Stimulated activated CD4-positive, alpha-beta T cell treated with anti-CD3 and anti-CD28 coated beads, Interleukin-12 subunit alpha, Interleukin-12 subunit beta, amount 100 ng/mL, for 48 hours (primary cell): ENCODE measurements at places on chromosomes 2 and 18.
A peak's percentile ranks its signal among the peaks of the same experiment; 100 is the strongest.

- DNase-seq, result no peak
Observed at GRCh38 chr2:215653344-215654030, 217.6 kb upstream of the FN1 start.

DNA sequence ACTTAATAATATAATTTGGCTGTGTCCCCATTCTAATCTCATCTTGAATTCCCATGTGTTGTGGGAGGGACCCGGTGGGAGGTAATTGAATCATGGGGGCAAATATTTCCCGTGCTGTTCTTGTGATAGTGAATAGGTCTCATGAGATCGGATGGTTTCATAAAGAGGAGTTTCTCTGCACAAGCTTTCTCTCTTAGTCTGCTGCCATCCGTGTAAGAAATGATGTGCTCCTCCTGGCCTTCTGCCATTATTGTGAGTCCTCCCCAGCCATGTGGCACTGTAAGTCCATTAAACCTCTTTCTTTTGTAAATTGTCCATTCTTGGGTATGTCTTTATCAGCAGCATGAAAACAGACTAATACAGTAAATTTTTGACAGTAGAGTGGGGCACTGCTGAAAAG lies 102.5 kb upstream of the LTBP1 start:
- DNase-seq, result no peak

GRCh38 chr2:96140941-96141623 lies 2.8 kb upstream of the ASTL start:
- DNase-seq, result no peak

- DNase-seq, result no peak
Observed at GRCh38 chr18:44047585-44047984, 633.1 kb upstream of the SETBP1 start.

DNA sequence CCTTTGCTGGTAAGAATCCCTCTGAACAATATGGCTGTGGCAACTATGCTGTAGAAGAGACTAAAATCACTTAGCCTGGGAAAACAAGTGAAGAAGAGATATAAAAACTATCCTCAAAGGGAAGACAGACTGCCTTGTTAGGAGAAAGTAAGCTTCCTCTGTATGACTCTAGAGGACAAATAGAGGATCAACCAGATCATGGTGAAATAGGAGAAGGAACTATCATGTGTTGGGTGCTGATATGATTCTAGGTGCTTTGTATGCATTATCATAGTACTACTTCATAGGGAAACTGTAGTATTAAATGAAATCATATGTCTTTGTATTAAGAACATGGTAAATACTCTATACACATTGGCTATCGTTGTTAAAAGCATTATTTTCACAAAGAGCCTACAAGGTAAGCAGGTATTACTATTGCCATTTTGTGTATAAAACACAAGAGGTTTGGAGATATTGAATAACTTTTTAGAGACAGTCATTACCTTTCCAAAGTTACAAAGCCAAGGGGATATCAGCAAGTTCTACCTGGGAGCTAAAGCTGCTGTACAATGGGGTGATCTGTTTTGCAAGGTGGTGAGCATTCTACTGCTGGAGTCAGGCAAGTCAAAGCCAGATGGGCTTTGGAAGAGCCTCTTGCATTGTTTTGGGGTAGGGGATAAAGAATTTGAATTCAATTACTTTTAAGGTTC lies 402.6 kb downstream of the ALK start:
- DNase-seq, result no peak

DNA sequence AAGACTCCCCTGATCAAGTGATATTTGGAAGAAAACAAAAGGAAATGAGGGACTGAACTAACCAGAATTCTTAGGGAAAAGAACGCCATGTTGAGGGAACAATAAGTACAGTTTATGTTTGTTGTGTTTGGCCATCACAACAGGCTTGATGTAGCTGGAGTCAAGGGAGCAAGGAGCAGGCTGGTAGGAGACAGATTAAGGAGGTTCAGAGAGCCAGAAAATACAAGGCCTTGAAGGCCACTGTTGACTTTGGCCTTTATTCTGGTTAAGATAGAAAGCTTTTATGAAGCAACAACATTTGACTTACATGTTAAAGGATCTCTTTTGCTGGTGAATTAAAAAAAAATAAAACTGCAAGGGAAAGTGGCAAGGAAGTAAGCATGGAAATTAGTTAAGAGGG lies 754.1 kb upstream of the SLC8A1 start:
- DNase-seq, result no peak

DNA sequence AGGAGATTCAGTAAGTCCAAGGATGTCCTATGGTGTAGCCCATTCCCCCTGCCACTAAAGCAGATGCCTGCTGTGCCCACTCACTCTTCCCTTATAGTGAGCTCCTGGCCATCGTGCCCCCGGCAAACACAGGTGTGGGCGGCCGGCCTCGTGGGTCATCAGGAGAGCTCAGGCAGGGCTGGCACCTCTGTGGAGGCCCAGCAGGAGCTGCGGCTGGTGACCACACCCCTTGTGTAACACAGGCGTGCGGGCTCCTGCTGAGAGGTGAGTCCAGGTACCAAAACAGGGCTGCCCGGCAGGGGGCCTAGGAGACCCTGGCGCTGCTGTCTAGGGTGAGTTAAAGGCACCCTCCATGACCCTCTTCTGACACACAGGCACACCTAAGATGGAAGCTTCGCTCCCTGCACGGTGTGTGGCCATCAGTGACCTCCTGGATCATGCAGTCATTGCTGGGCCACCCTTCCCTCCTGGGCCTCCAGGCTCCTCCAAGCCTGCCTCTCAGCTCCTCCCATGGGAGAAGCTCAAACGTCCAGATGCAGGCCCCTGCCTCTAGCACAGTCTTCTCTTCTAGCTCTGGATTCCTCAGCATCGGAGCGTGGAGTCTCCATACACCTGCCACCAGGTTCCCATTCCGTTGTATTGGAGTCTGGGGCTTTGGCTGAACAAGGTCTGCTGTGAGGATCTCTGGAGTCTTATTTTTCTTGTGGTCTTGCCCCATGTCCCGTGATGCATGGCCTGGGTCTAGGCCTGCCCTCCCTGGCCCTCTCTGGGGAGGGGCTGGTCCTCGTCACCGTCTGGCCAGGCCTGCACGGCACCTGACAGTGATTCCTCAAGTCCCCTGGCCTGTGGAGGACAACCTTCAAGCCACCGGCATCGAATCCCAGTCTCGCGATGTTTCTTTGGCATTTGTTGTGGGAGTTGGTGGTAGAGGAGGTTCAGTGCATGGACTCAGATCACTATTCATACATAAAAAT lies 246.9 kb downstream of the ACKR3 start:
- DNase-seq, result no peak

- no peak for DNase-seq
Observed at GRCh38 chr18:48694295-48694694, 155.5 kb downstream of the CTIF start.

GRCh38 chr2:219254590-219255201 lies 978 bp upstream of the TUBA4A start:
- DNase-seq, result peak; percentile 34

DNA sequence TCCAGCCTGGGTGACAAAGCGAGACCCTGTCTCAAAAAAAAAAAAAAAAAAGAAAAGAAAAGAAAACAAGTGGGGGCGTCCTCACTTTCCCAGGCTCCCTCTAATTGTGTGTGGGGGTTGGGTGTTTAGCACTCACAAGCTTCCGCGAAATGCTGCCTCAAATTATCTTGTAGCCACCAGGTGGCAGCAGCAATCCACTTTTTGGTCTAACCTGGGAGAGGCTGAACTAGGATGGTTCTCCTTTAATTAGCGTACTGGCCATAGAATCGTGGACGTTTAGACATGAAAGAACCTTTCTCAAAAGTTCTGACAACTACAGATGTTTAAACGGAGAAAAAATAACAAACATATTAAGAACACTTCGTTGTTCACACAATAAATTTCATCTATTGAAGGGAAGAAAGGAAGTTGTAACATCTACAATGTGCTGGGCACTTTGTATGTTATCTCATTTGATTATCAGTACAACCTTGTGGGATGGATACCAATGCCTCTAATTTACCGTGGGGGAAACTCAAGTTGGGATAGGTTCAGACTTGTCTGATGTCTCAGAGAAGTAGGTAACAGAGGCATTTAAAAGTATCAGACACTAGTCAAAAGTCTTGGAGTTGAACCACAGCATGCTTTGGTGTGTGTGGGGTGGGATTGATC lies 122.7 kb upstream of the NABP1 start:
- peak; percentile 71 for DNase-seq

DNA sequence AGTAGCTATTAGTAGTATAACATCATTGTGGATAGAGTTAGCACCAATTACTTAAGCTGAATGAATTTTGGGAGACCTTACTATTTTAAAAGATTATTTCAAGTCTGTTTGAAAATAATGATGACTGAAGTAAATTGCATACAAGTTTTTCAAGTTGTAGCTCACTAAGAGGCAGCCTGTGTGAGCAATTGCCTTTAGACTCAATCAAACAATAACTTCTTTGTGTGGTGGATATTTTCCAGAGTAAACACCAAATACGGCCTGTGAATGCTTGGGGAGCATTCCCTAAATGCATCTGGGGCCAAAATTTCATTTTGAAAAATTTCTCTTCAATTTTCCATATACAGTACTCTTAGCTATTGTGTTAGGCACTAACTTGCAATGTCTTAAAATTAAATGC lies 7.9 kb downstream of the SERPINB12 start:
- no peak for DNase-seq

DNA sequence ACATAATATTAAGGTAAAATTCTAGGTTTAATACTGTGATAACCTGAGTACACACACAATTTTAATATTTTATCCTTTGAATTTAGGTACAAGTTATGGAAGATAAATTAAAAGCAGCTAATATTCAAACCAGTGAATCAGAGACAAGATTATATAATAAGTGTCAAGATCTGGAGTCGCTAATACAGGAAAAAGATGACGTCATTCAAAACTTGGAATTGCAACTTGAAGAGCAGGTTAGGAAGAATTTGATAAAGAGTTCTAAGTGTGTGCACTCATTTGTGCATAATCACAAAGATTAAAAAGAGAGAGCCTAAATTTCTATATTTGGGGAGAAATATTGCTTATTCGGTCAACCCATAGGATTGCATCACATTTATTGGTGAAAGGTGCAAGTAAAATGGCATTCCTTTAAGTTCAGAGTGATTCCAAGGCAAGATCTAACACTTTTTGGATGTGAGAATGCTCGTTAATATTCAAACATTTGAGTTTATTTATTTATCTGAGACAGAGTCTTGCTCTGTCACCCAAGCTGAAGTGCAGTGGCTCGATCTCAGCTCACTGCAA lies 16.3 kb upstream of the C1GALT1C1L start:
- DNase-seq, result no peak

- no peak for DNase-seq
Observed at GRCh38 chr2:30701782-30702181, 105.5 kb downstream of the CAPN13 start.

- no peak for DNase-seq
Observed at GRCh38 chr18:74533666-74534065, 634 bp upstream of the CNDP1 start.

- DNase-seq, result no peak
Observed at GRCh38 chr18:77464917-77465316, 215.3 kb downstream of the GALR1 start.

- DNase-seq, result no peak
Observed at GRCh38 chr2:99571954-99572353, 82.1 kb upstream of the REV1 start.

GRCh38 chr2:88857951-88858411 lies 166.5 kb downstream of the RPIA start:
- DNase-seq, result no peak

DNA sequence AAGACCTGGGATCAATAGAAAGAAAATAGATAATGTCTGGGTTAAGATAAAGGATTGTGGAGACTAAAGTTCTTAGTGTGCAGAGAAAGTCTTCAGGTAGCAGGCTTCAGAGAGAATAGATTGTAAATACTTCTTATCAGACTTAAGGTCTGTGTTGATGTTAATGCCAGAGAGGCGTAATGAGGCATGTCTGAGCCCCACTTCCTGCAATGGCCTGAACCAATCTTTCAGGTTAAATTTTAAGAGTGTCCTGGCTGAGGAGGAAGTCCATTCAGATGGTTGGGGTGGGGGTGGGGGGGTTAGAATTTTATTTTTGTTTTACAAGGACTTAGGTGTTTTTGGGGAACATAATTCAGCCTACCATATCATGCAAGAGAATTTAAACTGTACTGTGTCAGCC lies 129.5 kb downstream of the EVA1A start:
- DNase-seq, result no peak

DNA sequence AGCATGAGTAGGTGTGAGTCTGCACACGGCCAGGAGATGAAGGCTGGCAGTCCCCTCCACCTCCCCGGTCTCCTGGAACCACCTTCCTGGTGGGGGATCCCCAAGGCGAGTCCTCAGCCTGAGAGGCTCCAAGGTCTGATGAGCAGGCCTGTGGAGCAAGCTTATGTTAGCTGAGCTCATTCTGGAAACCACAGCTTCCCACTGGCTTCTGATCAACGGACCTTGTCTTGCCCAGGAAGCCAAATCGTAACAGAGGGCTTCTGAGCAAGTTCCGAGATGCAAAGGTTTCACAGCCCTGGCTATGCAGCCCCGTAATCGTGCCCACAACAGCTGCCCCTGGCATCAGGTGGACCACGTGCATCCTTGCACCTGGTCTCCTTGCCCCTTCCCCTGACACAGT lies 28.8 kb upstream of the GPR55 start:
- no peak for DNase-seq

GRCh38 chr18:50819027-50819727 lies 639 bp downstream of the MRO start:
- DNase-seq, result no peak

DNA sequence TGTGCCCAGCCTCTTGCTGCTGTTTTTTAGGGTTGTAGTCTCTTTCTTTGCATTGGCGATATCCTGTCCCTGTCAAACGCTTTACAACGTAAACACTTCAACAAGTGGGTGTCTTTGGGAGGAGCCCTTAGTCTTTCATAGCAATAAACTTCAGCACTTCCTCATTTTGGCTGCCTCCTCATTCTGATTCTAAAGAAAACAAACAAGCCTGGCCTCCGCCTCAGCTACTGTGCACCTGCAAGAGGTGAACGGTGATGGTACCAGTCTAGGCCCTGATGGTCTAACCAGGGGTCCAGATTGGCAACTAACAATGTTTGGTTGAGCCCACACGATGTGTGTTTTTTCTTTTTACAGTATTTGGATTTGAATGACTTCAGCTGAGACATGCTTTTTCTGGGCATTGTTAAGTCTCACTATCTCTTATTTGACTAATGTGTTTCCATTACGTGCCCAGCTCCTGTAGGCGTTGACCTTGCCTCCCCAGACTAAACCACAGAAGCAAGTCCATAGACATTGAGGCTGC lies 53.2 kb upstream of the CUL3 start:
- DNase-seq, result peak; percentile 16

GRCh38 chr2:138831154-138831553 lies 51.0 kb upstream of the NXPH2 start:
- no peak for DNase-seq

GRCh38 chr18:26470011-26470637 lies 78.2 kb downstream of the KCTD1 start:
- no peak for DNase-seq

- no peak for DNase-seq
Observed at GRCh38 chr2:198098918-198099317, 294.5 kb downstream of the PLCL1 start.

DNA sequence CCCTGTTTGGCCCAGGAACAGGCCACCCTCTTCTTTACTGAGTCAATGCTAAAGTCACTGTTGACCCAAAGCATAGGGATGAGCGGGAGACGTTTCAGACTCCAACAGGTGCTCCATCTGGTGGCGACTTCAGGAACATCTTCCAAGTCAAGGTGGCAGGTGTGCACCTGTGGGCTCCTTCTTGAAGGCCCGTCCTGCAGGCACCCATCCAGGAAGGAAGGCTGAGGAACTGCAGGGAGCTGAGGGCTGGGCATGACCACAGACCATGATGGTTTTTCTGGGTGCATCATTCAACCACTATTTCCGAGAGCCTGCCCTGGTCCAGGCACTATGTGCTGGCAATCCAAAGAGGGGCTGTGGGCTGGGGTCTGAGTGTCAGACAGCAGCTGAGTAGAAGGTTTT lies 142.8 kb downstream of the NDUFA10 start:
- DNase-seq, result peak; percentile 16

- no peak for DNase-seq
Observed at GRCh38 chr2:226037526-226037925, 638.0 kb downstream of the NYAP2 start.
